Stimulated activated CD4-positive, alpha-beta T cell treated with anti-CD3 and anti-CD28 coated beads, Interleukin-1b, Interleukin-23, amount 100 ng/mL, for 48 hours (primary cell): ENCODE measurements at places on chromosomes 11 and 22.

GRCh38 chr11:1529774-1530173 is 42.3 kb downstream of the DUSP8 start:
- no peak for DNase-seq

GRCh38 chr11:63603180-63603518 is 11.1 kb downstream of the PLAAT3 start:
- DNase-seq = no peak

DNA sequence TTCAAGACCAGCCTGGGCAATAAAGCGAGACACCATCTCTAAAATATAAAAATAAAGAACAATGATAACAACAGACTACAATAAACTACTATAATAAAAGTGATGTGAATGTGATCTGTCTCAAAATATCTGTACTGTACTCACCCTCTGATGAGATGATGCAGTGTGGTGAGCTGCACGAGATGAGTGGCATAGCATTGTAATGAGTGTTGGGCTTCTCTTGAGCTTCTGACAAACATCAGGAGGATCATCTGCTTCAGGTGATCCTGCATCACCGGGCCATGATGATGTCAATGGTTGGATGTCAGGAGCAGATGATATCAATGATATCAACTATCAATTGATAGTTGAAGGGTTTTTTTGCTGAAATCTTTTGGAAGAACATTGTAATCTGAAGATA is 52.4 kb upstream of the INCENP start:
- DNase-seq = no peak

DNA sequence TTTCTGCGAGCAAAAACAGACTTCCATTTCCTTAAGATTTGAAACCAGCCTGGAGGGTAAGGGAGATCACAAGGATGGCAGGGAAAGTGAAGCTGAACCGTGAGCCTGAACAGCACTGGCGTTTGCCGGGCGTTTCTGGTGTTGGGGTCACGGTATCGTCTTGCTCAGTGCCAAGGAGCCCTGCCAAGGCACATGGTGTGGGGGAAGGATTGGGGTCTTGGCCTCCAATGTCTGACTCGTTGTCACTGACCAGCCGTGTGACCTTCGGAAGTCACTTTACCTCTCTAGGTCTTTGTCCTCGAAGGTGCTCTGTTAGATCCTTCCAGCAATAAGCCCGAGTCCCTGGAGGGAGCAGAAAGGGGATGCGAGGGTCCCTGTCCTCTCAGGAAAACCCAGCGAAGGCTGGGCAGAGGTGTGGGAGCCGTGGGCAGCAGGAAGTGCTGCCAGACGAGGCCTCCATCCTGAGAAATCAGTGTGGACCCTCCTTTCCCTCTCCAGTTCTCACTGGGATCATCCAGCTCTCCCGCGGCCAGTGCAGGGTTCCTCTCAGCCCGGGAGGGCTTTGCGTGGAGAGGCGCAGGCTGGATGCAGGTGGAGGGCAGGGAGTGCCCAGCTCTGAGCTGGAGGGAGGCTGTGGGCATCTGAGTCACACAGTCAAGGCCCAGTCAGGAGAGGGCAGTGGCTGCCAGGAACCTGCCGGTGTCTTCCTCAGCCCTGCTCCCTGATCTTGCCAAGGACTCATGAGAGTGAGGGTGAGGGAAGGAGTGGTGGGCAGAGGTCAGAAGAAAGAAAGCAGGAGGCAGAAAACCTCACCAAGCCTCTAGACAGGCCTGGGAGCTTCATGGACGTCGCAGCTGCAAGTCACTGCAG is 18.9 kb downstream of the TOM1 start:
- DNase-seq = no peak

GRCh38 chr22:36853407-36854099 is 7.3 kb upstream of the NCF4 start:
- peak; percentile 94 for DNase-seq

DNA sequence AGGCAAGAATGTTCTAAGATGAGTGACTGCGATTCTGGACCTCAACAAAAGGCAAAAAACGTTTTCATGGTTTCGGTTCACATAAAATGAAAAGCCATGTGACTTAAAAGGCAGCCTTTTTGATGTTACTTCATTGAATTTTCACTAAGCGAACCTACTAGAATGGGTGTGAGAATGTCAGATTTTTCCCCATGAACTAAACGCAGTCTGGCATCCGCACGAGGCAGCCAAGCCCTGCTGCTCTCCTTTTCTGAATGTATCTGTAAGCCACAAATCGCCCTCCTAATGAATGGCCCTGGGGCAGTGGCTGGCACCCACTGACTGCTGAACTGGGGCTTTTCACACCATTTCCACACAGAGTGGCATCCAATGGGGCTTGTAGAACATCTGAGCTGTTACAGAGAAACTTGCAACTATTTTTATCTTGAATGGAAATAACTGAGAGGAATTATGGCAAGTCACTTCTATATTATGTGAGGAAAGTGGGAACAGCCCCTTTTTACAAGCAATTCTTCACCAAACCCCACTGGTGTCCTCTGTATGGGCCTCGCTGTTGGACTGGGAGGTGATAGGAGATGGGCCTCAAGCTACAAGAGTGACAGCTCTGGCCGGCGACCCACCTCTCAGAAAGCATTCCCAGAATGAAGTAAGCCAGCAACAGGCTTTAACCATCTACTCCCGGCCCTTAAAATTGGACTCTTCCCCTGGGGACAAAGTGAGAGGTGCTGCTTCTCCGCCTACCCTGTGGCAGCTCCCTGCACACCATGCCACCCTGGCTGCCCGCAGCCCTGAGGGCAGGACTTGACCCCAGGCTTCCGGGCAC is 29.4 kb downstream of the PPP2R1B start:
- DNase-seq = no peak

DNA sequence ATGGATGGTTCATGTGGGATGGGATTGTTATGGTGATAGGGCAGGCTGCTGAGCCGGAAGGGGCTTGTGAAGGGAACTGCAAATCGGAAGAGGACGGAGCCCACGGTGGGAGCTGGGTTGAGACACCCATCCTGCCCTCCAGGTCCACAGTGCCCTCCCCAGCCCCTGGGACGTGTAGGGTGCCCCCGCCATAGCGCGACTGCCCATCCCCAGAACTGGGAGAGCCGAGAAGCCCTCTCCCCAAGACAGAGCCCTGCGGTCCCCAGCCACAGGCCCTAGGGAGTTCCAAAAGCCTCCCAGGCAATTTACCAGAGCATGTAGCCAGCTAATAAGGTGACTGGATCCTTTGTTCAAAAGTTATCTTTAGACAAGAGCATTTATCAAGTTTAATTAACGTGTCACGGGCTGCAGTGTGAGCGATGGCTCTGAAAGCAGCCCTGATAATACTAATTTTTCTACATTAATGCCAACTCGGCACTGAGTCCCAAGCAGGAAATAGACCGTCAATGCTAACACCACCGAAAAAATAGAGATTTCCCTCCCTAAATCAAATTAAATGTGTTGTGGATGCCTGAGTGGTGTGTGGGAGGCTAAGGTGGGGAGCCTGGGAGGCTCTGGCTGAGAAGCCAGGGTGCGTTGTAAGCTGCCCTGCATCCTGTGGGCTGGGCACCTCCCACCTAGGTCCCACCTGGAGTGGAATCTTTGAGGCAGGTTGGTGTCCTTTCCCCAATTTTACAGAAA is 76.8 kb upstream of the RTL6 start:
- no peak for DNase-seq
